ENCODE measurements at places on chromosomes 12 and 14.

GRCh38 chr14:68191567-68192321, 372.2 kb downstream of the RAD51B start:
- DNase-seq: no peak

GRCh38 chr14:68880581-68881105, 87.8 kb upstream of the ZFP36L1 start:
- DNase-seq: no peak

GRCh38 chr14:61110316-61111082, 129.5 kb downstream of the SLC38A6 start:
- DNase-seq: no peak

DNA sequence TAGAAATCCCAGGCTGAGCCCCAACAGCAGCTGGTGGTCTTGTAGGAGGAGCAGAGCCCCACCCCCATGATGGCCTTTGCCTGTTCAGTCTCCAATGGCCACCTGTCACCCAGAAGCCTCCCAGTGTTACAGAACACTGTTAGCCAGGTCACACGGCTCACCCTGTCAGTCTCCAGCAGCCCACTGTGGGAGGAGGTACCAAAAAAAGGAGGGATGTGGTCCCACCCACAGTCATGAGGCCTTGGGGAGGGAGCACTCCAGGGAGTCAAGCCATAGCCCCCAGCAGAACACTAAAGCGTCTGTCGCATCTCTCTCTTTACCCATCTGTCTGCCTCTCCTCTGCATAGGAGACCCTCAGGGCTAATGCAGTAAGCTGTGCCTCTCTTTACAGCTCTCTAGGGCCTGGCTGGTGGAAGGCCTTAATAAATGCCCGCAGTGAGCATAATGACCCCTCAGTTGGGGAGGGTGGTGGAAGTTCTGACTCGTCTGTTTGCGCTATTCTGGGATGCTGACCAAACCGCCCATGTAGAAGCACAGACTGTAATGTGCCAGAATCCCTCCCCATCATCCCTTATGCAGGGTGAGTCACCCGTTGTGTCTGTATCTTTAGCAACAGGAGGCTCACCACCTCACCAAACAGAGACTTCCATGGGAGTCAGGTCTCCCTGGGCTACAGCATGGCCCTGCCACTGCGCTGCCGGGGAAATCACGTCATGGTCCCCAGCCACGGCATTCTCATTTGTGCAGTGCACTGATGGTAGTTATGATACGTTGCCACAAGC, 14.6 kb downstream of the C14orf132 start:
- DNase-seq: no peak

GRCh38 chr12:16415155-16415554, 67.7 kb downstream of the MGST1 start:
- DNase-seq: no peak

DNA sequence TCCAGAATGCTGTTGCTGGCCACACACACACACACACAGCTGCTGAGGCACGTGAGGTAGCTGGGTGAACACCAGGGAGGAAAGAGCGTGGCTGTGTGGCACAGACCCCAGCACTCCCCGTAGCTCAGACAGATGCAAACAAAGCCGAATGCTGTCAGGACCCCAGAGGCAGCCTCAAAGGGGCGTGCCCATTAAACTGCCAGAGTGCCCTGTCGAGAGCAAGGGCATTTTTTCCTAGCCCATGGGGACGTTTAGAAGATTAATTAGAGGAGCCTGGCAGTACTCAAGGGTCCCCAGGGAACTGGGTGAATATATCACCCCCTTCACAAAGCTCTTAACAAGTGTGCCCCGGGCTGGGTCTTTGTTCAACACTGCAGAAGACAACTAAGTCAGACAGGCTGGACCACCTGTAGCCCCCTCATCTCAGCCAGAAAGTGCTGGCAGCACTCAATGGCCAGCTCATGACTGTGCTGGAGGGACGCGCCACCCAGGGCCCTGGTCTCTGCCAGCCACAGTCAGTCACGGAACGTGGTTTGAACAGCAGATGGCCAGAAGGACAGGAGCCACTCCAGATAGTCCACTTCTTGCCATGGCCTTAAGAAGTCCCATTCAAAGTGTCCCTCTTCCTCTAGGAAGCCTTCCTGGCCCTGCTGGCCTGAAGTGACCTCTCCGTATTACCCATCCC, 37.5 kb downstream of the TTC7B start:
- DNase-seq: no peak

DNA sequence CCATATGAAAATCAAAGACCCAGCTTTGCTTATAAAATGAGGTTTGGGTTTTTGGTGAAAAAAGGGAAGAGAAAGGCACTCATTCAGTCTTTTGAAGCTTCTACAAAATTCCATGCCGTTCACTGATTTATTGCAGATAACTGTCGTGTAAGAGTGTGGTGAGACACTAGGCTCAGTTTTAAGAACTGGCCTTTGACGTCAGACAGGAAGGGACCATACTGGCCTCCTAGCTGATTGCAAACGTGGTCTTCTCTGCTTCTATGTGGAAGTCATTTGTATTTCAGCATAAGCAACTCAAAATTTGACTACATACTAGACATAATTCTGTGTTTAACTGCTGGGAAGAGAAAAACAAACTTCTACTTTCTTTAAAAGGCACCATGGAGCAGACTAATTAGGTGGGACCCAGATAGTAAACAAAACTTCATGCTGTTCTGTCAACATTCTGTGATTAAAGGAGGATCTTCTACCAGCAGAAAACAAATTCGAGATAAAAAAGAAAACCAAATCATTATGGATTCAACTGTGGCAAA, 168.7 kb downstream of the TTC7B start:
- no peak for DNase-seq

DNA sequence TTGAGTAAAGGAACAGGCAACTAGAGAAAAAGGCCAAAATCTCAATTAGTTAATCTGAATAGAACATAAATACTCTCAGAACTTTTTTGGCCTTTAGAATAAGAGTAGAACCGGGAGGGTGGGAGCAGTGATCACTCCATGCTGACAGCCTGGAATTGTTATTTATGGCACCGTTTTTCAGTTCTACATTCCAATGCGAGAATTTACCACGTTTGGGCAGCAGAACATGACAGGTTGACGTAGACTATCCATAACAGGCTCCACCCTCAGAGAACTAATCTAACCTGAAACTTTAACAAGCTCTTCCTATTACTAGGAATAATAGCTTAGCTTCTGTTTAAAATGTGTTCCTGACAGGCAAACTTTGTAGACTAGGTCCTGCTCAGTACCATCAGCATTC, 379.1 kb downstream of the SEC23A start:
- no peak for DNase-seq

DNA sequence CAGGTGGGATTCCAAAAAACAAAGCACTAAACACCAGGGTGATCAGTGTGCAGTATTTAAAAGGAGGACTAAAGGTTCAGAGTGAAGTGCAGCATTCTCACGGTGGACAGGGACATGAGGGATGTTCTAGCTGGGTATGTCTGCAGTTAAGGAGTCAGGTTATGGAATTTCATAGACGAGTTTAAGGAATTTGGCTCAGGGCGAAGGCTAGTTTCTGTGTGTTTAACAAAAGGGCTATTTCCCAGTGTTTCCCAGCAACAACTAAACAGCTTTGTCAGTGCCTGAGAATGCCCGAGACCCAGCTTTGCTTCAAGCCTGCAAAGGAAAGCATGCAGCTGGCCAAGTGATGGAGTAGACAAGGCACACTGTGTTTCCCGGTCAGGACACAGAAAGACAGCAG, 7.0 kb downstream of the KRT1 start:
- no peak for DNase-seq

DNA sequence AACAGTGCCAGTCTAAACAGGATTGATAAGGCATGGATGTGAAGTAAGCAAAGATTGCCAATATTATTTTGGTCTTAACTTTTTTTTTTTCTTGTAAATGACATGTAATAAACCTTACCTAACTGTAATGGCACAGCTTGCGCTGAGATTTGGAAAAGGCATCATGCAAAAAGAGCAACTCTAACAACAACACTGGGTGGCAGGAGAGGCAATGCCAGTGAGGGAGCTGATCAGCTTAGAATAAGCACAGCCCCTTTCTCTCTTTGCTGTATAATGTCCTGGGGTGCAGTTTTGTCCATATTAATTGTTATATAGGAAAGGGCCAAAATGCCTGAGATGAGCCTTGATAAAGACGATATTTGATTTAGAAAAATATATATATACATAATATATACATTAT, 1589.7 kb upstream of the FLRT2 start:
- no peak for DNase-seq

GRCh38 chr14:100240668-100241032, 1.7 kb downstream of the YY1 start:
- no peak for DNase-seq

DNA sequence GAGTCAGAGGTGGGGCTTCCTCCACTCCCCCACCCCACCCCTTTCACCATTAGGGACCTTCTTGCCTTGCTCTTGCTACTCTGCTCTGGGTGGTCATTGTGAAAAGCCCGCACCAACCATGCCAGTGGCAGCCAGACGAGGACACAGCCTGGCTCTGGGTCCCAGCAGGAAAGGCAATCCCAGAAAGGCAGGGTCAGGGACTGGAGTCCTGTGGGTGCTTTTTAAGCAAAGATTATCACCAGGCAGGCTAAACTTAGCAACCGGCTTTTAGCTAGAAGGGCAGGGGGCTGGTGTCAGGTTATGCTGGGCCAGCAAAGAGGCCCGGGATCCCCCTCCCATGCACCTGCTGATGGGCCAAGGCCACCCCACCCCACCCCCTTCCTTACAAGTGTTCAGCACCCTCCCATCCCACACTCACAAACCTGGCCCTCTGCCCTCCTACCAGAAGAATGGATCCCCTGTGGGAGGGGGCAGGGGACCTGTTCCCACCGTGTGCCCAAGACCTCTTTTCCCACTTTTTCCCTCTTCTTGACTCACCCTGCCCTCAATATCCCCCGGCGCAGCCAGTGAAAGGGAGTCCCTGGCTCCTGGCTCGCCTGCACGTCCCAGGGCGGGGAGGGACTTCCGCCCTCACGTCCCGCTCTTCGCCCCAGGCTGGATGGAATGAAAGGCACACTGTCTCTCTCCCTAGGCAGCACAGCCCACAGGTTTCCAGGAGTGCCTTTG, 1.2 kb upstream of the GAPDH start:
- peak; percentile 65 for DNase-seq

DNA sequence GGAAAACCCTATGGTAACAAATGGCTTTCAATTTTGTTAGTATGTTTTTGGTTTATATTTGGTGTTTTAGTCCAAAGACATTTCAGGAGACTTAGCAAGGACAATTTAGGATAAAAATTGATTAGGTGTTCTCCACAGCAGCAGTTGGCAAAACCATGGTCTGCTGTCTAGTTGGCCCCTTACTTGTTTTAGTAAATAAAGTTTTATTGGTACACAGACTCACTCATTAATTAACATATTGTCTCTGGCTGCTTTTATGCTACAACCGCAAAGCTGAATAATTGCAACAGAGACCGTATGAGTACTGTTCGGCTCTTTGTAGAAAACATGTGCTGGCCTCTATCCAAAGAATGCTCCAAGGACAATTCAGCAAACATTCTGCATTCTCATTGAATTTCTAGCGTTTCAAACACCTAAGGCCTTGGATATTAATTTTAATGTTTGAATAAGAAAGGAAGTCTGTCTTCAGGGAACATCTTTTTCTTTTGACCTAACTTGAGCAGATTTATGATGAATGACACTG, 77.7 kb downstream of the CCDC92 start:
- DNase-seq: no peak

DNA sequence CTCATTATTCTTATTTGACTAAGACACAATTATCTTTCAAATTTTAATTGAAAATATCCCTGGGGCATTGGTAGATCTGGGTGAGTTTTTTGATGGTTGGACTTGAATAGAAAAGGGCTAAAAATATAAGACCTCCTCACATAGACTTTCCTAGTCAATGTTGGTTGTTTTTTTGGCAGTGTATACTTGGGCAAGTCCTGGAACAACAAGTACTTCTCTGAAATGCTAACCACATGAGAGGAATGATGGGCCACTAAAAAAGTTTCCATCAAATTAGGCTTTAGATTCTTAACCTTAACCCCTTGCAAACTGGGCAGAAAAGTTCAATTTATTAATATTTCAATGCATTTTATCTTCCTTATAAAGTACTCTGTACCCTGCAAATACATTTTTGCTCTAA, 97.6 kb downstream of the FGD4 start:
- DNase-seq: no peak

DNA sequence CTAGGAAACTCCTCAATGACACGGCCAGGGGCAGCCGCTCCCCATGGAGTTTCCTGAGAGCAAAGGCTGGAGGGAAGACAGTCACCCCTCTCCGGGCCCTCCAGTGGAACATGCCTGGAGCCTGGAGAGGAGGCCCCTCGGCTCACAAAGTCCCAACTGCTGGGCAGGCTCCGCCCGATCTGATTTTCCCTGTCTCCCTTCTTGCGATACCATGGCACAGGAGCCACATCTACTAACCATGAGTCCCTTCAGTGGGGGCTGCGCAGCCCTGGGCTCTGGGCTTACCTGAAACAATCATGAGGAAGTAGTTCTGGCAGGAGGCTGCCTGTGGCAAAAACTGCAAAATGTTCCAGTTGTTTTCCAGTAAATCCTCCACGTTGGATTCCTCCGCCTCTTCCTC, 15.3 kb downstream of the P2RX2 start:
- DNase-seq: no peak

- DNase-seq: peak; percentile 26
Measured at GRCh38 chr12:11771356-11771755, 121.9 kb downstream of the ETV6 start.

DNA sequence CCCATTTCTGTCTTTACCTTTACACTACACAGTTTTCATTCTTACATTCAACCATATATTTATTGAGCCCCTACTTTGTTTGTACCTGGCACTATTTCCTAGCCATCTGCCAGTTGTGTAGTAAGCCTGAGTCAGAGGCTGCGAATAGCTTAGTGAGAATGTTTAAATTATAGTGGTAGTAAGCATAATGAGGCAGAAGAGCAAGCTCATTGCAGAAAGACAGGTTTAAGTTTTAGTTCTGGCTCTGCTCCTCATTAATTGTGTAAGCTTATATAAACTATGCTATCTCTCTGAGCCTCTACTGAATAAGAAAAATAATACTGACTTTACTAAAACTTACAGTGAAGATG, 123.5 kb downstream of the NAV3 start:
- no peak for DNase-seq

DNA sequence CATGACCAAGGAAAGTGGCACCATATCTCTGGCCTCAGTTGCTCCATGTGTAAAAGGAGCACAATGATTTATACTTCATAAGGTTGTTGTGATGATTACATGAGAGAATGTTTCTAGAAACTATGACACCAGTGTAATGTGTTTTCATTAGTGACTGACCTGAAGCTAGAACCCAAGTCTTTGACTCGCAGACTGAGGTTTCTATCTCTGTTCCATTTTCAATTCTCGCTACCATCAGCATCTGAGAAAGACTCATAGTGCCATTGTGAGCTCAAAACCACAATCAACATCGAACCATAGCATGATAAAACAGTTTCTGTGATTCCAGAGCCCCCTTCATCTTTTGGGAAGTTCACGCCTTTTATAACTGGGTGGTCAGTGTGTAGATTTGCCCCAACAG, 53.8 kb downstream of the STAB2 start:
- no peak for DNase-seq

DNA sequence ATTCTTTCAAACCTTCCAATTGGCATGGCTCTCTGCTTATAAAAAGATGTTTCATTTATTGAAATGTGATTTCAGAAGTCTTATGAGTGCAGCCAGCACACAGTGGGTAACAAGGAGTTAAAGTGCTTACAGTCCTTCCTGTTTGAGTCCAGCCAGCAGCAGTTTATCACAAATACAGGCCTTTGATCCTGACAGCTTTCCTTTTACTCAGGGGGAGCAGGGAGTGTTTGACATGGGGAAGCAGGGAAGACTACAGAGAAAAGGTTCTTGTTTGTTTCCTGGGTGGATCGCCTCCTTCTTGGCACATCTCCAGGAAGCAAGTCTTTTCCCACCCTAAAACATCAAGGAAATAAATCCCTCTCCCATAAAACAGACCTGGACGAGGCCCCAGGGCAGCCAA, 216.1 kb downstream of the MSRB3 start:
- no peak for DNase-seq

- no peak for DNase-seq
Measured at GRCh38 chr14:102538602-102539543, 29.3 kb upstream of the ANKRD9 start.

Measured in NAMALWA (cell line).